Thymus (tissue), 14 donors: ENCODE measurements at places on chromosomes 2 and 18. TPM values are rescaled to one million over a fixed set of nuclear protein-coding genes. Genes with fewer than 3 reads are reported as not detected.
A peak's percentile ranks its signal among the peaks of the same experiment; 100 is the strongest.

Gene TBR1
- total RNA-seq: 0.05 TPM

Gene NUP35
- total RNA-seq: 29.9 TPM

Gene SETBP1
- total RNA-seq: 8.5 TPM

DNA sequence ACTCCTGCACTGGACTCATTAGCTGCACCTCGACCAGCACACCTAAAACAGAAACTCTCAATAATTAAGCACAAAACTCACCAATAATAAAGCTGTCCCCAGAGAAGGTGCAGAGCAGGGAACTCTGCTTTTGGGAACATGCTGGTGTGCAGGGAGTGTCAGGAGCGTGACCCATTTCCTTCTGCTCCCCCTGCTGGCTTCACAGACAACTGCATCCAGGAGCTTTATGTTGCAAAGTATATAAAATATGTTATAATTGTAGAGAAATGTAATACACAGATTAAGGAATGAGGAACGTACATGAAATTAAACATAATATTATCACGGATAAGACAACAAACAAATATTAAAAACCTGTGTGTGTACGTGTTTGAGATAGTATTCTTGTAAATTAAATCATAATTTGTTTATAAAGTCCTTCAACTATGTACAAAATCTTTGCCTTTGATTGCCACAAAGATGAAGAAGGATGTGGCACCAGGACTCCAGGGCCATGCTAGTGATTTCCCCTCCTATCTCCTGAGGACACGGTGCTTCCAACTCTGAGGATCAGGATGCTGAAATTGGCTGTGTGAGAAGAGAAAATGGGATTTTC is 68.6 kb upstream of the MAL start:
- peak; percentile 15 for DNase-seq

- DNase-seq: no peak
Observed at GRCh38 chr2:188065386-188065785, 226.3 kb upstream of the GULP1 start.

DNA sequence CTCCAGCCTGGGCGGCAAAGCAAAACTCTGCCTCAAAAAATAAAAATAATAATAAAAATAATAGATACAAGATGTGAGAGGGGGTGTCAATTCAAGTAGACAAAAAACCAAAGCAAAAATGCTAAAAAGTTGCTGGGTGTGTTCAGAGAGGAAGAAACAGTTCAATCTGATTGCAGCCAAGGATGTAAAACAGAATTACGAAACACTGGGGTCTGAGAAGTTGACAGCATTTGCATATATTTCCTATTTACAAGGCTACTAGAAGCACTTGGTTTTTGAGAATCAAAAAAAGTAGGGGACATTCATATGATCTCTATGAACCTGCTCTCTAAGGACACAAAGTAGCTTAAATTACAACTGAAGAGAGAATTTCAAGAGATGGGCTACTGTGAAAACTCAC is 7.6 kb downstream of the TRIP12 start:
- DNase-seq: no peak
